ENCODE measurements at places on chromosomes 3 and 15.
A peak's percentile ranks its signal among the peaks of the same experiment; 100 is the strongest.

DNA sequence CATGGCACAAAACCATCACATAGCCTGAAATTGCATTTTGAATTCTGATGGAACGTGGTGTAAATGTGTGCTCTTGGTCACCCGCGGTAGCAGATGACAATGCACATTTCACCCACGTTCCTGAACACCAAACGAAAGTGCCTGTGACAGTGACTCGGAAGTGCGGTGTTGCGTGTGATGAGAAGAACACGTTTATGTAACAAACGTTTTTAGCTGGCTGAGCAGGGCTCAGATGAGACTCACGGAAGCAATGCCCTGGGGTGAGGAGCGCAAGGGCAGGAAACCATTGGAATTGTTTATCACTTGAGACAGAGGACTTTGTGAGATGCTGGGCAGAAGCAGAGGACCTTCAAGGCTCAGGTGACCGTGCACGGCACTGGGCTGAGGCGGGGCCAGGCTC lies 449.2 kb upstream of the CFAP20DC start:
- no peak for DNase-seq

DNA sequence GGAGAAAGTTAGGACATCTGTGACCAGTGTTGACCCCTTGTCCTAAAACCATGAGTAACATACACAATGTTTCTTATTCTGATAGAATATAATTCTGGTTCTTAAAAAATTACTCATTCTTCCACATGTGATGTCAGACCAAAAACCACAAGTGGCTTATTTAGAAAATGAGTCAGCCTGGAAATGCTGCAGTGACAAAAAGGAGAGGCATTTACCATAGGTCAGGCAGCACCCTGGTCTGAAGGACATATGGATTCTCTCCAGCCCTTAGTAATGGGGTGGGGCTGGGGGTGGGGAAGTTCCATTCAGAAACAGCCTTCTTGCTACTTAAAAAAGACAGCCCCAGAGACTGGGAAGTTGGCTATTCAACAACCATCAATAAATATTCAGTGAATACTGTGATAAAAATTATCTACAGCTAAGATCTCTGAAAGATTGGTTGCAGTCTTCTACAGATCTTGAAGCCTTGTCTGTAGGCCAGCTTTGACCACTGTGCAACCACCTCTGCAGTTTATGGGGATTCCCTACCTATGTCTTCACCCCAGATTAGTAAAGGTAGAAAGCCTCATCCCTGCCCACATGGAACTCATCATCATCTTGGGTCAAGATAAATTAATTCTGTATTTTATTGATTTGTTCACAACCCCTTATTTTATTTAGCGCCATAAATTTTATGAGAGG lies 34.9 kb upstream of the TIMP4 start:
- DNase-seq = no peak

GRCh38 chr15:85692321-85692720 lies 102.4 kb downstream of the KLHL25 start:
- no peak for DNase-seq

GRCh38 chr3:52606373-52607085 lies 70.1 kb downstream of the UQCC5 start:
- peak; percentile 59 for DNase-seq

DNA sequence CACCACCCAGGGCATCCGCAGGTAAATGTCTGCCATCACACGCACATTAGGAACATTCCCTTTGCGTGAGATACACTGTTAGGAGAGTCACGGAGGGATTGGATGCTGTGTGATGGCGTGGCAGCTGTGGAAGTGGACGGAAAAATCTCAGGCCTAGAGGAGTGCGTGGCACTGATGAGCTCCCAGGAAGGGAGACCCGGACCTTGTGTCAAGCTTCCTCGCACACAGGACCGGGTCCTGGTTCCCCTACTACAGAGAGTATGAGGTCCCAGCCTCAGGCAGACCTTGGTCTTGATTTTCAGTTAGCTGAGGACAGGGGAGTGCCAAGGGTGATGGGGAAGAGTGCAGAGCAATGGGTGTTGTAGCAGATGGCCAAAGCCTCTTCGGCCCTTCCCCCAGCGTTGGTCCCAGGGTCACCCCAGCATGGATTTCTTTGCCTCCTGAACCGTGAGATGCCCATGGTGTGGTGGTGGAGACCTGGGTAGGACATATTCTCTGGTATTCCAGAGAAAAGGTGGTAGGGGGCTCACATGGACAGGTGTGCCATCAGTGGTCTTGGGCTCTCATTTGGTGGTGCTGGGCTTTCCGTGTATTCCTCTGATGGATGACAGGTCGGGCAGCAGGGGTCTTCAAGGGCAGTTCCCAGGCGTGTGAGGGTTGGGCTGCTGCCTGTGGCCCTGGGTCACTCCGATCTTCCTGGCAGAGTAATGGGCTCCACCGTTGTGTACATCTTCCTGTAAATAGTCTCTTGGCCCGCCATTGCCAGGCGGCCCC lies 105.1 kb downstream of the SNRPN start:
- DNase-seq = peak; percentile 27

- no peak for DNase-seq
These were observed 11.8 kb downstream of the KLF13 start for GRCh38 chr15:31338318-31338878.
